ENCODE measurements at places on chromosomes 3 and 15.

GRCh38 chr15:61130950-61131942, 97.9 kb downstream of the RORA start:
- no peak for DNase-seq

DNA sequence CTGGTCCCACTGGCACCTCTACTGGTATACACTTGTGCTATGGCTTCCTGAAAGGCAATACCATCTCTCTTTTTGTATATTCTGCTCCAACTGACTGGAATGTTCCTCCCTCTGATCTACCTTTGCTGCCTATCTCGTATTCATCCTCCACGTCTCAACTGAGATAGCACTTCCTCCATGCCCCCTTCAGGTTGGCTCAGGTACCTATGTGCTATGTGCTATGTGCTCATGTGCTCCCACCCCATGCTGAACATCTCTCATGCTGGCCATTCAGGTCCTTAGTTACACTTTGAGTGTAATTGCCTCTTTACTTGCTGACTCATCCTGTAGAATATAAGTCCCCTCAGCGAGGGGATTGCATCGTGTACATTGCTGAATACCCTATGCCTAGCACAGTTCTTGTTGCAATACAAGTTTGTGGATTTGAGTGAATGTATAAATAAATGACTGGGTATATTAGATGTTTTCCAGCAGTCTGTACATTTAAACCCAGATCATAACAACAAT, 156.9 kb downstream of the SOX2 start:
- no peak for DNase-seq

DNA sequence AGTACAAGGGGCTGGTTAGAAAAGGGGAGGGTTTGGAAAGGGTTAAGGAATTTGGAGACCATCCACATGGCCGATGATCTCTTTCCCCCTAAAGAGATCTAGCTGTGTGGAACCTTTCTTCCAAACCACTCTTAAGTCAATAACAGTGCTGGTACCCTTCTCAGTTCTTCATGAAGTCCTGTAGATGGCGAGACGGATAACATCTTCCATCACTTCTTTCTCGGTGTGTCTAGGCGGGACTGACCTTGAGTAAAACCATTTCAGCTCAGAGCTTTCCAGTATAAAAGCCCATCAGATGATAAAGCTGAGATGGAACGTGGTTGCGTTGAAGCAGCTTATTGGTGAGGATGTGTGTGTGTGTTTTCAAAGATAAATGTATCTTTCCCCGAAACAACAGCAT, 151.5 kb upstream of the BHLHE40 start:
- DNase-seq = no peak

GRCh38 chr3:19213603-19214220, 65.4 kb downstream of the KCNH8 start:
- peak; percentile 4 for DNase-seq

- no peak for DNase-seq
These were observed 20.4 kb upstream of the ACTL6A start for GRCh38 chr3:179542375-179542774.

- no peak for DNase-seq
These were observed 10.5 kb upstream of the CCDC54 start for GRCh38 chr3:107366766-107367165.

DNA sequence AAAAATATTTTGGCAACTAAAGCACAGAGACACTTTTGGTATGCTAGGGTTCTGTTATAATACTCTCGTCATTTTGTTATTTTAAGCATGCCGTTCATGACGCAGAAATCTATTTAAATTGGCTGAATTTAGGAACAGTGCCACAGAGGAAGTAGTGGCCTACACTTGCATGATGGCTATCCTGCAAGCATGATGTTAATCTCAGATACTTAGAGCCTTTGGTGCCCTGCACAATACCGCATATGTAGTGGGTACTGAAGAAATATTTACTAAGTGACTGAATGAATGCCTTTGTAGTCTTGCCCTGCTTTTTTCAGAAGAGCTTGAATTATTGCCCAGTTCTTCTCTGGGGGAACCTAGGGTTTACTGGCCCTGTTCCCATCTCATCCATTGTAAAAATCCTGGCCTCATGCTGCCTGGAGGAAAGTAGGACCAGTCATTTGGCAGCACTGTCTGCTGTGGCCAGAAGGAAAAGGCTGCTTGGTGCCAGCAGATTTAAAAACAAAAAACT, 79.0 kb downstream of the SERPINI1 start:
- DNase-seq = peak; percentile 68

DNA sequence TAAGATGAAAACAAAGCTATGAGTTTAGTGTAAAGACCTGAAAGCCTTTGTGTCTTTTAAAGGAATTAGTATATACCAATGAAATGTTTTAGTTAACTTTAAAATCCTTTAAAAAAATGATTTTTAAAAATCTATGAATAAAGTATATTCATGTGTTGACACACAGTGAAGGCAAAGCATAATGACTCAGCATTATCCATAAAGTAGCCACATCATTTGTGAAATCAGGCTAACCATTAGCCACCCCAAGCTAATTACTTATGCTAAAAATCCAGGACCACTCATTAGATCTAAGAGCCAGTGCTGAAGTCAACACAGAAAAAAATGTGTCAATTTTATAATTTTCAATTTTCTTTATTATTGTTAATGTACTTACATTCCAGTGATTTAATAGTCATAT, 310.2 kb downstream of the TBC1D5 start:
- DNase-seq = no peak

GRCh38 chr15:90002428-90002844, 1.3 kb downstream of the ZNF710 start:
- DNase-seq = peak; percentile 76

DNA sequence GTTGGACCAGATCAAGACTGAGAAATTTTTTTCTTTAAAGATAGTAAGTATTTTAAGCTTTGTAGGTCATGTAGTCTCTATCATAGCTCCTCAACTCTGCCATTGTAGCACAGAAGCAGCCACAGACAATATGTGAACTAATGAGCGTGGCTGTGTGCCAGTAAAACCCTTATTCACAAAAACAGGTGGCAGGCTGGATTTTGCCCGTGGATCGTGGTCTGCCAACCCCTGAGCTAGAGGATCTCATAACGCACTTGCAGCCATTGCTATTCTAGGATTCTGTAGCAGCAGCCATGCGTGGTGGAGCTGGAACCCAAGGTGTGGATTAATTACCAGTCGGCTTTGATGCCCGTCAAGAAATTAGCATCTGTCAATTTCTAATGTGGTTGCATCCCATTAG, 68.7 kb upstream of the PLXNA1 start:
- no peak for DNase-seq

- peak; percentile 51 for DNase-seq
These were observed 19.7 kb downstream of the SSR3 start for GRCh38 chr3:156535162-156535627.

- DNase-seq = peak; percentile 64
These were observed 50.4 kb upstream of the LARS2 start for GRCh38 chr3:45337839-45338470.

DNA sequence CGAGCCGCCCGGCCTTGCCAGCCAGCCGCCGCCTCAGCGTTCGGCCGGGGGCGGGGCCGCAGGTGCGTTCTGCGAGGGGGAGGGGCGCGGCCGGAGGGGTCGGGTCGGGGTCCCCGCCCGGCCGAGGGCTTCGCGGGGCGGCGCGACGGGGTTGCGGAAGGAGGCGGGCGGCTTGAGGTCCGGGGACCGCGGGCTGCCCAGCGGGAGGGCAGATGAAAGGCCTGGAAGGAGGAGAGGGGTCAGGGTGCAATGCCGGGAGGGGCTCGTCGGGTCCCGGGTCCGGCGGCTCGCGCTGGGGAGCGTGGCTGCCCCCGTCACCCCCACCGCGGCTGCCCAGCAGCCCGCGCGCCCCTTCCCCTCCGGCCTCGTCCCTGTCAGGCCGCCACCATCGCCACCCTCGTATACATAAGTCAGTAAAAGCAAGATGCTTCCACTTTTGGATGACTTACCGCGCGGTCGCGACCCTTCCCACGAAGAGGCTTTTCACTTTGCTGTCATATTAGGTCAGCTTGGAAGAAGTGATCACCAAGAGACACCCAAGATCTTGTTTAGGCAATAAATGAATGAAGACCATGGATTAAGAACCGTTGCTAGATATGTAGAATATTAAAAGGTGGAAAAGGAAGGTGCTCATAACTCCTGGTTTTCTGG, 620 bp upstream of the ANP32A start:
- peak; percentile 25 for DNase-seq

- peak; percentile 36 for DNase-seq
These were observed at the start of gene GPR176 for GRCh38 chr15:39919748-39920509. Gene GPR176, minus strand, starts transcription at chr15:39920266. Its CDS starts 240 bp downstream, at chr15:39920026.

DNA sequence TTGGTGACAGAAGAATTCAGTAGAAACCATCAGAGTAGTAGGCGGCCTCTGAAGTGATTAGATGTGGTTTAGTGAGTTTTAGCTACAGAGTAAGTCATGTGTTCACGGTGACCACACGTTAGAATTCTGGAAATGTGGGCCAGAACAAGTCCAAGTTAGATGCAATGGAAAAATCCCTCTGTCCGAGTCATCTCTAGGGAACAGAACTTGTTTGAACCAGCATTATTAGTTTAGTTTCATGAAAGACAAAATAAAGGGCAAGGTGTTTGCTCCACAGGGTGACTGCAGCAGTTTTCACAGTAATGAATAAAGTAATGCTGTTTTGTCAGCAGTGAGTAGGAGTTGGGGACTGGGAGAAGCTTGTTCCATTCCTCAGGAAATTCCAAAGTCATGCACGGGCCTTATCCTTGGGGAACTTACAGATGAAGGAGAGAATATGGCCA, 100.2 kb downstream of the CGNL1 start:
- no peak for DNase-seq

DNA sequence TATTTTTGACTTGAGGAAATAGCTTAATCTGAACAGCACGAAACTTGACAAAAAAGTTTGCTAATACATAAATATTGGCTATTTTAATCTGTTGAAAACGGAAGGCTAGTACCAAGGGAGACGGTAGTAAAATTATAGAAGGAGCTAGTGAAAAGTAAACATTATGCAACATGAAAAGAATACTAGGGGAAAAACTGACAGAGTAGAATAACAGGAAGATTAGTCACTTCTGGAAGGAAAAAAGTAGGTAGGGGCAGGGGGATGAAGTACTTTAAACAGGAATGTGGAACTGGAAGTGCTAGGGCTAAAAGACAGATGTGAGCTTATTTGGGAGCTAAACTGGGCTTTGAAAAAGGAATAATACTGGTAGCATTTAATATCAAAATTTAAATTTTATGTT, 60.1 kb downstream of the MBNL1 start:
- no peak for DNase-seq

DNA sequence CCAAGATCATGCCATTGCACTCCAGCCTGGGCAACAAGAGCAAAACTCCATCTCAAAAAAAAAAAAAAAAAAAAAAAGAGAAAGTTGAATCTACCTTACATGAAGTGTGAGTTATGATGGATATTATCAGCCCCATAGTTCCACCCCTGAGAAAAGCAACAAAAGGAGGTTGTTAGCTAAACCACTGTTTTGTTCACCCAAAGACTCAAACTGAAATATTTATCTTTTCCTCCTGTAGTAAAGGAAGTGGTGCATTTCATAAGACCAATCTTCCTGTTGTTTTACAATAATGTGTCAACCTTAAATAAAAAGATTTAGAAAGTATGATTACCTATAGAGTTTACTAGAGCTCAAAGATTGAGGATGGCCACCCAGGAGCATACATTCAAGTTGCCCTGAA, 18.7 kb upstream of the TRMT10C start:
- no peak for DNase-seq

- no peak for DNase-seq
These were observed 17.1 kb downstream of the RTP4 start for GRCh38 chr3:187385296-187385695.

DNA sequence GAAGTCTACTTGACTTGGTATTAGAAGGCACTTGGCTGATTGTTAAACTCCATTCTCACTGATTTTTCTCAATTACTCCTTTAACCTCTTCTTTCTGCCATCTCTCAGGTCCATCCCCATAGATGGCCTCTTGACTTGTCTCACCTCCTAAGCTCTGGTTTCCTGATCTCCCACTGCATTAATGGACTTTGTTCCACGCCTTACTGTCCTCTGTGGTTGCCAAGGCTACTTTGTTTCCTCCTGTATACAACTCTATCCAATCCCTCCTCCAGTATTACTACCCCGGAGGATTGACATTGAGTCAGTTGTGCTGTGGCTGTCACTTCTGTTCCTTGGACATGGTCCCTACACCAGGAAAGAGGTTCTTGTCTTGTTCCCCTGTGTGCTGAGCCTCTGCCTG, 10.6 kb upstream of the GLCE start:
- DNase-seq = no peak

GRCh38 chr3:143090486-143090885, 29.1 kb upstream of the CHST2 start:
- DNase-seq = no peak

- DNase-seq = no peak
These were observed 73.4 kb downstream of the CCK start for GRCh38 chr3:42192334-42193200.

GRCh38 chr3:169094204-169094603, 569.3 kb downstream of the MECOM start:
- DNase-seq = no peak

DNA sequence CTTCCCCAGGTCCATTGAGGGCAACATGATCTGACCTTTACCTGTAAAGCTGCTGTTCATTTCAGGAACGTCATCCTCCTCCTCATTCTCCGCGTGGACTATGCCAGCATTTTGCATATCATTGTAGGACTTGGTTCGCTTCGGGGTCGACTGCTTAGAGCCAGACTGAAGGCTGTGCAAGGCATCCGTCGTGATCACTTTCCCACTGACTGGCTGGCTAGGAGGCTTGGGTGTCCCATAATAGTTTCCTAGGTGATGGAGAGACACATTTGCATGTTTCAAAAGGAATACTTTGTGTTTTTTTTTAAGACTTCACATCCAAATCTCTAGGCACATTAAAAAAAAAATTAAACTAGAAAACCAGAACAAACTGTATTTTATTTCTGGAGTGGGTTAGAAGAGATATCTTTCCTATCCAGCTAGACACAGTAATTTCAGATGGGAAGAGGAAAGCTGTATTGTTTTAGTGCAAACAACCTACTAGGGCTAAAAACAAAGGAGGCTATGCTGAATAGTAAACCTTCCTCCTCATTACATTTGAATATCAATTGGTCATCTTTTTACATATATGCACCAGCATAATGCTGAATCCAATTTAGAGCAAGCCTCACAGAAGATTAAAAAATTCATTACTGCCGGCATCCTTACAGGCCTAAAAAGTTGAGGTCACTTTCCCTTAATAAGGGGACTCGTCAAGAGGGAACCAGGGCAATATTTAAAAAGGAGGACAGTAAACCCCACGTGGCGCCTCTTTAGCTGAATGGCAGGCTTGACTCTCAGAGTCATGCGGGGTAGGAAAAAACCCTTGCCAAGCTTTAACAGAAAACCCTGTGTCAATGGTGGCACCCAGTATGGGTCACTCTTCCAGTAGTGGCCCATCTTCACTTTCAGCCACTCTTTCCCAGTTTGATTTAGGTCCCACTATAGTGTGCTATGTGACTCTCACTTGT, 559.9 kb downstream of the MAGI1 start:
- DNase-seq = no peak

- no peak for DNase-seq
These were observed 62.0 kb downstream of the ZNF148 start for GRCh38 chr3:125313060-125313635.

DNA sequence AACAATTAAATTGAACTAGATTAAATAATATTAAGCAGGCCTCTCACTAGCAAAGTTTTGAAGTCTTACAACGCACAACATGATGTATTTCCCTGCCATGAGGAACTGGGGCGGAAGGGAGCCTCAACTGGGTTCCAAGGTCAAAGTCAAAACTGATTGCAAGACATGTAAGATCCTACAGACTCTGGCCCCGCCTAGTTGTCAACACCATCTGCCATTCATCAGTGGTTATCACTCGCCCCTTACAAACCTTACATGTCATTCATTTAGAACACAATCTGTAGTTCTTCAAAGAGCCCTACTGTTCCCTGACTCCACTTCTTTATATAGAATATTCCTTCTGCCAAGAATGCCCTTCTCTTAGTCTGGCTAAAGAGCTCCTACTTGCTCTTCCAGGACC, 10.0 kb downstream of the ATP13A3 start:
- DNase-seq = no peak
